ENCODE measurements at places on chromosomes 11 and 22. TPM values are rescaled to one million over a fixed set of nuclear protein-coding genes. Genes with fewer than 3 reads are reported as not detected.

- DNase-seq = no peak
These were observed 2.9 kb downstream of the PKNOX2 start for GRCh38 chr11:125167292-125167953.

- no peak for DNase-seq
These were observed 36.0 kb downstream of the CAPN1 start for GRCh38 chr11:65217441-65218423.

CARD18 gene
- total RNA-seq = not detected

- no peak for DNase-seq
These were observed 606.7 kb upstream of the ARHGAP42 start for GRCh38 chr11:100080381-100080780.

- no peak for DNase-seq
These were observed 398.4 kb downstream of the CTTN start for GRCh38 chr11:70796648-70797227.

FOLR2 gene
- total RNA-seq = not detected

- DNase-seq = no peak
These were observed 105.7 kb downstream of the DBX1 start for GRCh38 chr11:20054584-20054983.

GRCh38 chr11:20131788-20132666 lies 28.2 kb downstream of the DBX1 start:
- peak; percentile 38 for DNase-seq

DNA sequence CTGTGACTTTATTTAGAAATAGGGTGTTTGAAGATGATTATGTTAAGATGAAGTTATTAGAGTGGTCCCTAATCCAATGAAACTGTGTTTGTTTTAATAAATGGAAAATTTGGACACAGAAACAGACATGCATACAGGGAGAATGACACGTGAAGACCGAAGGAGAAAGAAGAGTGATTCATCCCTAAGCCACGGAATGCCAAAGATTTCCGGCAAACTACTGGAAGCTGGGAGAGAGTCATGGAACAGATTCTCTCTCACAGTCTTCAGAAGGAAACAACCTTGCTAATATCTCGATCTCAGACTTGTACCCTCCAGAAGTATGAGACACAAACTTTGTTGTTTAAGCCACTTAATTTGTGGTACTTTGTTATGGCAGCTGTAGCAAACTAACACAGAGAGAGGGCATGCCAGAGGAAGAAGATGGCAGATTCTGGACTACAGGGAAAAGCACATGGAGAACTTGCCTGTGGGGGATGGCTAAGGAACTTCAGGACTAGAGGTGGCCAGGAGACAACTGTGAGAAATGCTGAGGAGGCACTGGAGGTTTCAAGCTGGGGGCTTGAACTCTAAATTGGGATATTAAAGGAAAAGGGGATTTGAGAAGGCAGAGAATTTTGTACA lies 733.5 kb upstream of the CCDC90B start:
- DNase-seq = peak; percentile 77

DNA sequence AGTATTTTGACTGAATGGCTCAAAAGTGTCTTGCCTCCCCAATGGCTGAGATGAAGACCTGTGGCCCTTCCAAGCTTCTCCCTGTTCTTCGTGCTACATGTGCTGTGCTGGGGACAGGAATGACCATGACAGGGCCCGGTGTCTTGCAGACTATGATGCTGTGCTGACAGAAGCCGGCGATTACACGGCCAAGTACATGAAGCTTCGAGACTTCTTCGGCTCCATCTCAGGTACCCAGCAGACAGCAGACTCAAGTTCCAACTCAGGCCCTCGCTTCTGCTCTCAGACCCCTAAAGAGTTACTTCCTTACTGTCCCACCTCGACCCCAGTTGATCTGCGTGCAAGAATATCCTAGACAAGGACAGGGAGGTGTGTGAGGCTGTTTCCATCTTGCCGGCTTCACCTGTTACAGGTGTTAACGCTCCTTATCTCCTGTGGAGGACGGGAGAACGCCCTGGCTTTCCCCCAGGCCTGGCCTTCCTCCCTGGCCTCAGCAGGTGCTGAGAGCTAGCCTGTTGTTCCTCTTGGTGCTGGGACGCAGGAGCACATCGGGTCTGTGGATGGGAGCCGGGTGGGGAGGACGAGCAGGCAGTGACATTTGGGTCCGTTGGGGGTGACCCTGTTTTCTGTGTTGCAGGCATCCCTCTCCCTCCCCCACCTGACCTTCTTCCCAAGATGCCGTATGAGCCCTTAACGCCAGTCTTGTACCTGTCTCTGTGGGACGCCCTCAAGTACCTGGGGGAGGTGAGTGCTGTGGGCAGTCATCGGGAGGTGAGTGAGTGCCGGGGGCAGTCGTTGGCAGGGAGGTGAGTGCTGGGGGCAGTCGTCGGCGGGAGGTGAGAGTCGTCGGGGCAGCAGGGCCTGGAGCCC lies 38.1 kb downstream of the GLB1L2 start:
- no peak for DNase-seq

- DNase-seq = no peak
These were observed 100.0 kb downstream of the GRIK4 start for GRCh38 chr11:120611581-120611980.

ST14 gene
- total RNA-seq = 0.10 TPM

GRCh38 chr11:100383357-100383865 lies 303.7 kb upstream of the ARHGAP42 start:
- DNase-seq = no peak

TOP3B gene
- 18.8 TPM for total RNA-seq

- DNase-seq = no peak
These were observed 28.5 kb upstream of the LIN7C start for GRCh38 chr11:27535103-27535502.

DNA sequence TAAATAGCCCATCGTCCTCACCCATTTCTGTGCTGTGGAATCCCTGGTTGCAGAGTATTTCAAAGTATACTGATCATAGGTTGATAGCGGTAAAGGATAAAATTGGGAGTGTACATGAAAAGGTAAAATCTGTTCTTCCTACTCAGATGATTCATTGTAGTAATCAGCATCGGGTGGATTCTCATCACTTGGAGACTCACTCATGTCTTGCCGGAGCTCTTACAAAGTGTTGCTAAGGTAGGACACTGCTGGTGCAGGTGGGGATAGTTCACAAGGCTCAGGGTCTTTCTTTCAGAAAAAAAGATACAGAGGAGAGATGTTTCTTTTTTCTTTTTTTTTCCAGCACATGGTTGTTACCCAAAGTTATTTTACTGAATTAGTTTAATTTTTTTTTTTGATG lies 84.8 kb downstream of the MTNR1B start:
- no peak for DNase-seq

ADSL gene
- 112 TPM for total RNA-seq

DNA sequence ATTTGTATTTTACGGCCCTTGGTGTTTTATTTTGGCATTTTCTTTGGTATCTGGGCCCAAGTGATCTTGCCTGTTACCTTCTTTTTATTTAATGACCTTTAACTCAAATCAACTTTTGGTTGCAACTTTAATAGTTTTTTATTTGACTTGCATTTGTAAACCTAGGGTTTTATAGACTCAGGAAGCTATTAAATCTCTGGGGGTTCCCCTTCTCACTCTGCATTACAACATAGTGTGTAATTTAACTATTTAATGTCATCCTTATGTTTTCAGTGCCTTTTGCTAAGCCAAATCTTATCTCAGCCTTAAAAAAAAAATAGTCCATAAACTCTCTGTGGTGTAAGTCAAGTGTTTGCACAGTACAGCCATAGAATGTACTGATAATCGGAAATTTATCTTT lies 3.4 kb downstream of the FJX1 start:
- peak; percentile 63 for DNase-seq

SYT9 gene
- total RNA-seq = not detected

RFPL2 gene
- total RNA-seq = not detected

OR52I2 gene
- total RNA-seq = not detected

DNA sequence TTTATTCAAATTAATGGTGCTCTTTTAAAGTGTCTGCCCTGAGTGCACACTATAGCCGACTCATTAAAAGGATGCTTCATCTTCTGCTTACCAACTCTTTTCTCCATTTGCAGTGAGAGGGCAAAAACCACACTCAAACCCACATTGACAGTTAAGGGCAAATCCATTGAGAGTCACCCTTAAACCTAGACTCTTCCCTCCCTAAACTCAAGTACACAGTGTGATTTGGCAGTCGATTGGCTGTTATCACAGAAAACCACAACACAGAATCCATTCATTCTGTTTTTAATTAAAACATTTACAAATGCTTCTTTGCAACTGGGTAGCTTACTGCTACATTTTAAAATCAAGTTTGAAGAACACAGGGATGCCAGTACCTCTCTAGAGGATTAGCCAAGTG lies 120.0 kb downstream of the CADM1 start:
- DNase-seq = no peak

DAGLA gene
- 1.2 TPM for total RNA-seq

GRCh38 chr22:18130018-18130417 lies 19.4 kb downstream of the TUBA8 start:
- no peak for DNase-seq

DNA sequence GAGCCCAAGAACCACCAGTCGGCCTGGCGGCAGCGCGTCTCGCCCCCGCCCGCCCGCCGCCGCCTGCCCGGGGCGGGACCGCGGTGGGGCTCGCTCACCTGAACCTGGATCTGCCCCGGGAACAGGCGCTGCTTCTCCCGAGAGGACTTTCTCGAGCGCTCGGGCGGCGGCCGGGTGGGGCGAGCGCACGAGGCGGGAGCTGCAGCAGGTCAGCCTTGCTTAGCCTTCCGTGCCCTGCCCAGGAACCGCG lies 133 bp downstream of the MYH9 start:
- DNase-seq = no peak

DNA sequence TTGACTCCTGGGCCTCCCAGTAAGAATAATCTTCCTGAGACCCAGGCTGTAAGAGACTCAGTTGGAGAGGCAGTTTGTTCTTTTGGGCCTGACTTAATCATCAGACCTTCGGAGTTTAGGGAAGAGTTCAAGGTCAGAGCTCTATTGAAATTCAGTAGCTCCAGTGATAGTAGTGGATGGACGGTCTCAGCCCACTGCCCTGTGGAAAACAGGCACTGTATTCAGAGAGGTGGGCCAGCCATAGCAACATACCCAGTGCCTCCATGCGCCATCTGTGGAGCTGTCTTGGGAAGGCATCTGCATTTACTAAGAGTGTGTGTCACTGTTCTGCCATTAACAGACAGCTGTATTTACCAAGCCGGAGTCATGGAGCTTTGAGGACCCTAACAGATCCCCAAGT lies 2.9 kb downstream of the SMARCB1 start:
- DNase-seq = no peak

DBX1 gene
- total RNA-seq = not detected

DNA sequence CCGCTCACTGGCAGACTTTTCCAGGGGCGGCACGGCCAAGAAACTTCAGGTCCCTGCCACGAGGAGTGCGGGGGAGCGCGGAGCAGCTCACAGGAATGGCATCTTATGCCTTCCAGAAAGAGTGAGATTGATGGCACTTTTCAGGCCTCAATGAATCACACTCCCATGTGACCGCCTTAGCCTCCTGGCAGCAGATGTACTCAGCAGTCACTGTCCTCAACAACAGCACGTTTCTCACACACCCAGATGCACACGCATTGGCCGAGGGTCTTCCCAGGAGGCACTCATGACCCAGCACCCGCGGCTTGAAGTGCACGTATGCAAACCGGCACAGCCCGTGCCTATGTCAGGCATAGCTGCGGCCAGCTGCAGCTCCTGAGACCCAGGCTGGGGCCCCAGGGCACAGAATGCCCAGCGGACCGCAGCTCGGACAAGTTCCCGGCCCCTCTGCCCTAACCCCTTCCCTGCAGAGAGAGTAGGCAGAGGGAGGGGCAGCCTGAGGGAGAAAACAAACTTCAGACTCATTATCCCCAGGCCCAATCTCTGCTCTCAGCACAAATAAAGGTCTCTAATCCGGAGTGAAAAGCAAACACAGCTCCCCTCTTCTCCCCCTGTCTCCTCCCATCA lies 48.3 kb downstream of the RPUSD4 start:
- DNase-seq = peak; percentile 81

GRCh38 chr11:68649851-68650555 lies 34.3 kb upstream of the GAL start:
- DNase-seq = no peak

DNA sequence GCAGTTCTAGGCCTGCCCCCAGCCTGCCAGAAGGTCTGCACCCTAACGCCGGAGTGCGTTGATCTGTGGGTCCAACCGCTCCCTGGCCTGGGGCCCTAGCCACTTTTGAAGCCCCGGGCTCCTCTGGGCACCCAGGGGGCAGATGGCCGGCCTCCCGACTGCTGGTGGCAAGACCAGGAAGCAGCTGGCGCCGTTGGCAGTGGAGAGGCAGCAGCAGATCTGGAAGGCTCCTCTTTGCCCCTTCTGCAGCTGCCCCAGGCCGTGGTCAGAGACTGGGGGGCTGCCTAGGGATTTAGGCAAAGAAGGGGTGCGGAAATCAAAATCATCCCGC lies 445 bp upstream of the VWCE start:
- DNase-seq = no peak

APOA5 gene
- not detected for total RNA-seq

DNA sequence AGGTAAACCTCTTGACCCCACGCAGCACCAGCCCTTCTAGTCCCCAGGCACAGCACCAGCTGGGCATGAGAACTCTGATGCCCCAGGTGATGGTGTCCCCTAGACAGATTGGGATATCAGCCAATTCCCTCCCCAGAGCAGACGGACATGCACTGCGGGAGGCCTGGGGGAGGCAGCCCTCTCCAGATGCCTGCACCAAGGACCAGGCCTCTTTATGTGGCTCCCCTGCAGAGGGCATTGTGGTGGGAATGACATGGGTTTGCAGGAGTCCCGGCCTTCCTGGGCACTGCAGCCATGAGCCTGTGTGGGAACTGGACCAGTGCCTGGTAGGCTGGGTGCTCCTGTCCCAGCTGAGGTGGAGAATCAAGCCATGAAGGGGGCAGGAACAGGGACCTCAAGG lies 25.9 kb downstream of the PPM1F start:
- DNase-seq = no peak

GRCh38 chr22:19857382-19857781 lies 2.7 kb upstream of the GNB1L start:
- no peak for DNase-seq
